ENCODE measurements at places on chromosomes 7 and 10.
A peak's percentile ranks its signal among the peaks of the same experiment; 100 is the strongest.

GRCh38 chr10:62817766-62818425, 1.7 kb upstream of the EGR2 start:
- DNase-seq, result peak; percentile 62

GRCh38 chr10:78849115-78849514, 219.7 kb upstream of the ZMIZ1 start:
- DNase-seq, result no peak

- no peak for DNase-seq
Measured at GRCh38 chr7:46633200-46633599, 712.1 kb upstream of the IGFBP3 start.

GRCh38 chr7:47795631-47796030, 152.6 kb downstream of the PKD1L1 start:
- no peak for DNase-seq

DNA sequence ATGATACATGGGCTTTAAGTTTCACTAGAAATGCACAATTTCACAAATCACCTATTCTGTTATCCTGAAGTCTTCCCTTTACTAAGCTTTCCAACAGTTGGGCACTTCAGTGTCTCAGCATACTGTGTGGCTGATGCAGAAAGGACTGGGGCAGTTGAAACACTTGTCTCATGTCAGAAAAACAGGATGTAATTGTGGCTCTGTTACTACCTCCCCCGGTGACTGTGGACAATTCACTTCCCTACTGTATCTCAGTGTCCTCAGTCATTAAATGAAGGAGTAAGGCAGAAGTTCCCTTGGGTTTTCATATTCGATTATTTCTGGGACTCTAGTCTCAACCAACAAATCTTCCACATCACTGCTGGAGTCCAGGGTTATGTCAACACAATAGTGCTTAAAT, 17.9 kb downstream of the ANKRD22 start:
- DNase-seq, result no peak

DNA sequence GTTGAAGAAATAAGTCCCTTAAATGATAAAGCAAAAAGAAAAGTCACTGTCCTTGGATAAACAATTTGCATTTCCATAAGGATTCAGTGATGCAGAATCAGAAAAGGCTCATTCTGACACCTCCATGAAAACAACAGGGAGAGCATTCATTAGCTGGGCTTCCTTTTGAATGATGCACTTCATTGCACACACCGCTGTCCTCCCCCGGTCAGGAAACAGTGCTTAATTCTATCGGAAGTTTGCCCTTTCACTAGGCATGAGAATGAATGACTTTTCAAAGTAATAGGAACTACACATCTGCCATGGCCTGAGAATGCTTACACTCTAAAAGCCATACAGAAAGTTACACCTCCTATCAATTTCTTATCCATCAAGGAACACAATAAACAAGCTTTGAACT, 4.2 kb downstream of the PCDH15 start:
- no peak for DNase-seq

GRCh38 chr7:126845331-126845730, 407.4 kb downstream of the GRM8 start:
- no peak for DNase-seq

DNA sequence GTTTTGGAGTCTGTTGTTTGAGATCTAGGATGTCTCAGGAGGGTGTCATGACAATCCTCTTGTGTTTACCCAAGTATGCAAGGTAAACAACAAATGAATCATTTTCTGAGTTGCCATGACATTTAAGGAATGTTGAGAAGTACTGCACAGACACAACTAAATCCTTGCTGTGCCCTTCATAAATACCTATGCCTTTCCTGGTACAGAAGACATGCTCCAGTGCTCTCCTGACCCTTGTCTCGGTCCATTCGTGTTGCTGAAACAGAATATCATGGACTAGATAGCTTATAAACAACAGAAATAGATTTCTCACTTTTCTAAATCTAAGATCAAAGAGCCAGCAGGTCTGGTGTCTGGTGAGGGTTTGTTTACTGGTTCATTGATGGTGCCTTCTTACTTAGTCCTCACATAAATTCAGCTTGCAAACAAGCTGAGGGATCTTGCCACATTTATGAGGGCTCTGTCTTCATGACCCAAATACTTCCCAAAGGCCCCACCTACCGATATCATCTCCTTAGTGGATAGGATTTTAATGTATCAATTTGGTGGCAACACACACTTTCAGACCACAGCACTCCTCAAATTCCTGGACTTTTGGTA, 341.8 kb upstream of the SEMA3A start:
- DNase-seq, result no peak

DNA sequence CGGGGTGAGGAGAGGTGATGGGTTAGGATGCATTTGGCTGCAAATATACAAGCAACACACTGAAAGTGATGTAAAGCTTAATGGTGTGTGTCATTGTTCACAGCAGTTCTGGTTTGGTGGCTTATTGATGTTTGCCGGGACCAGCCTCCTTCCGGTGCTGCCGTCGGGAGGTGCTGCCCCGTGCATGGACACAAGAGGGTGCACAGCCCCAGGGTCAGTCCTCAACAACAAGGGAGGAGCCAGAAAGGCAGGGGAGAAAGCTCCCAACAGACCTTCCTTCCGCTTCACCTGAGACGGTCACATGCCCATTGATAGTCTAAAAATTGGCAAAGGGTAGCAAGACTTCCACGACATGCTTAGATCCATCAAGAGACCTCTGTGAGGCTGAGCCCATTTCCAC, 9.5 kb downstream of the RNF32 start:
- no peak for DNase-seq

DNA sequence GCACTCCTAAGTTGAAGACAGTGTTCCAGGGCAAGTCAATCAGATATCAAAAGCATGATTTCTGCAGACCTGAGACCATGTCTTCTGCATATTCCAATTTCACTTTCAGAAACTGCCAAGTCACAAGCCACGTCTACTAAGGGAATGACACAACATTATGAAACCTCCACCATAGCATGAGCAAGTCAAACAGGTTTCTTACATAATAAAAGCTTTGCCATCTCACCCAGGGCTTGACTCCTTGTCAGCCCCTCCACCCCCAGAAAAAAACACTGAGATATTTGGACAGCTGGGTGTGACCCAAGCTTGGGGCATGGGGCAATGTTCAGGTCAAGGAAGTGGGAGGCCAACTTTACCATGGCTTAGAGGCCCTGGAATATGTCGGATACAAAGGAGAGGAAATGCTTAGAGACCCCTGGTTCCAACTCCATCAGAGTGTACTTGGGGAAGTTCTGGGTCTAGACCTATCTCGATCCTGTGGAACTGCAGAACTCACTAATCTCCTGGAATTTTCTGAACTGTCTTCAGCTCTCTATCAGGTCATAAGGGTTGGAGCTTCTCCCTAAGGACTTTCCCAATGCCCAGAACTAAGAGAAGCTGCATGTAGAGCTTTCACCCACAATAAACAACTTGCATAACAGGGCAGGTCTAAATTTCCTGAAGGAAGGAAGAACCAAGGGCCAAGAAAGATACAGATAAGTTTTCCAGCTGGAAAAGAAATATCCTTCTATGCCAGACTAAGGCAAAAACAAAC, 80.6 kb upstream of the NAMPT start:
- no peak for DNase-seq

GRCh38 chr7:99498546-99498944, 1.5 kb downstream of the ZNF394 start:
- no peak for DNase-seq

- DNase-seq, result peak; percentile 2
Measured at GRCh38 chr7:104341546-104341945, 13.1 kb downstream of the LHFPL3 start.

DNA sequence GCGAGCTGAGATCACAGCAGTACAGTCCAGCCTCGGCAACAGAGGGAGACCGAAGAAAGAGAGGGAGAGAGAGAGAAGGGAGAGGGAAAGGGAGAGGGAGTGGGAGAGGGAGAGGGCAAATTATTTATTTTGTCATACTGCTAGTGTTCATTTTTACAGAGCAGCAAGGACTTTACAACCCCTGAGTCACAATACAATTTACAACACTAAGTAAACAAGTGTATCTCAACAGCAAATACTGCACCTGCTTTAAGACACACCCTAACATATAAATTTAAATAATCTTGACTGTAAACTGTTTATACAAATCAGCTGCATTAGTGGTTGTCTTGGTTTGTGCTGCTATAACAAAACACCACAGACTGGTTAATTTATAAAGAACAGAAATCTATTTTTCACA, 27.2 kb downstream of the HTR5A start:
- DNase-seq, result no peak

DNA sequence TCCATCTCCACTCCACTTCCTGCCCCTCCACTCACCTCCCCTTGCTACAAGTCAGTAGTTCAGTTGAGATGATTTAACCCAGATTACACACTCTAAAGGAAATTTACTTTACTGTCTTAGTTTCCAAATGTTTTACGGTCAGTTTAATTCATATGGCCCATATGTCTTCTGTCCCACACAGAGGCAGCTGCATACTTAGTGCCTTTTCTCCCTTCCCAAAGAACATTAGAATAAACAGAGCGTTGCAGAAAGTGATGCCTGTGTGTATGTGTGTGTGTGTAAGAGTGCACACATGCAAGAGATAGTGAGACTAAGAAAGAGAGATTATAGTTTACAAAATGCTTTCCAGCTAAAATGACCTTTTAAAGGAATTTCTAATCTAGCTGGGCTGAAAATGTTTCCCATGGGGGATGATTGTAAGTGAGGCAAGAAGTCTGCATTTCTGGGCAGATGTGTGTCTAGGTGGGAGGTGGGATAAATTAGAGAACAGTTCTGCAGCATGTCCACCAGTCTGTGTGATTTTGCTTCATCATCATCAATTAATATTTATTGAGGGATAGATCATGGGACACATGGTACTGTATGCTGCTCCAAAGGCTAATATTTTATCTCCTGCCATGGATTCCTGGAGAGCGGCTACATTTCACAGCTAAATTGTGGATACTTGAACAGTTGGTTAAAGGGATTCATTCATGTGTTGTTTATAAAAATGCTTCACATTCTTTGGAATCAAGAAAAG, 81.5 kb downstream of the NXPH1 start:
- DNase-seq, result no peak

DNA sequence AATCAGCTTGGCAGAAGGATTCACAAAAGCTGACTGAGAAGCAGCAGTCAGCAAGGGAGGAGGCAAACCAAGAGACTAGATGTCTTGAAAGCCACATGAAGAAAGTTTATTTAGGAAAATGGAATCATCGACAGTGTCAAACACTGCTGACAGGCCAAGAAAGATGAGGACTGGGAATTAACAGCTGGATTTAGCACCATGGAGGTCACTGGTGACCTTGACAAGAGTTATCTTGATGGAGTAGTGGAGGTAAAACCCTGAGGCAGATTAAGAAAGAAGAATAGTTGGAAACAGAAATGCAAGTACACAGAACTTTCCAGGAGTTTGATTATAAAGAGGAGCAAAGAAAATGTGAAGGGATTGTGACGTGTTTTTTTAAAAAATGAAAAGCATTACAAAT, 51.5 kb downstream of the LMBR1 start:
- DNase-seq, result no peak

DNA sequence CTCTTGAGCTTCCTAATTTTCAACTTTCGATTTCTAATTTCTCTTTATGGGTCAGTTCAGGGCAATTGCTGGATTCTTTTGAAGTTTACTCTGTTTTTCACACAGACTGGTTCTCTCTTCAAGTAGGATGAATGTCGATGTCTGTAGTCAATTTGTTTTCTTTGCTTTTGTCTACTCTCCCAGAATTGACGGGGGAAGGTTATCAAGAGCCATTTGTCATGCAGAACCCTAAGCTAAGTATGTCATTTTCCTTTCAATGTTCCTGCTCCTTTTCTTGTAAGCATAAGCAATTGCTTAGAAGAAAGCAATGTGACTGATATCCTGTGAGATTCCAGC, 53.7 kb downstream of the SLC39A12 start:
- no peak for DNase-seq

DNA sequence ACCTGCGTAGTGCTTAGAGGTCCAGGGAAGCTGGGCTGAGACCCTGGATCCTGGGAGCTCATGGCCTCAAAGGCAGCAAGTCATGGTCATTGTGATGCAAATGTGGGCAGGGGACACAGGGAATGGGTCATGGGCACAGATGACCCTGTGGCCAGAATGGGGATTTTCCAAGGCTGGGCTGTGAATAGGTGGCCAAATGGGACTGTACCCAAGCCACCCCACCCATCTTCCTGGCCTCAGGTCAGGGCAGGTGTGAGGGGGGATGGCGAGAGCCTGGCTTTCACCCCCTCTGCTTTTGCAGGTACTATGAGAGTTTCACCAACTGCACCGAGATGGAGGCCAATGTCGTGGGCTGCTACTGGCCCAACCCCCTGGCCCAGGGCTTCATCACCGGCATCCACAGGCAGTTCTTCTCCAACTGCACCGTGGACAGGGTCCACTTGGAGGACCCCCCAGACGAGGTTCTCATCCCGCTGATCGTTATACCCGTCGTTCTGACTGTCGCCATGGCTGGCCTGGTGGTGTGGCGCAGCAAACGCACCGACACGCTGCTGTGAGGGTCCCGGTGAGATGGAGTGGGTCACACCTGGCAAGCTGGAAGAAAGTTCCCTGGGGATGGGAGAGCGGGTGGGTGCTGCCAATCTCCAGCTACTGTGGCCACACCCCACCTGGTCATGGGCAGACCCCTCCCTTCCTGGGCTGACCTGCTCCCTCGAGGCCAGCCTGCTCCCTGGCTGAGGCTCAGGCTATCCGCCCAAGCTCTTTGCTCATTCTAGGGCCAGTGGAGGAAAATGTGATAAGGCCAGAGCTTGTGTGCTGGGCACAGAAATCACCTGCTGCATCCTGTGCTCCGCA, 25.5 kb downstream of the RAMP3 start:
- DNase-seq, result no peak

GRCh38 chr7:115340828-115341227, 418.9 kb downstream of the MDFIC start:
- no peak for DNase-seq

- no peak for DNase-seq
Measured at GRCh38 chr10:7287377-7287776, 123.5 kb downstream of the SFMBT2 start.

GRCh38 chr7:98996150-98996552, 117.8 kb downstream of the TRRAP start:
- DNase-seq, result no peak

DNA sequence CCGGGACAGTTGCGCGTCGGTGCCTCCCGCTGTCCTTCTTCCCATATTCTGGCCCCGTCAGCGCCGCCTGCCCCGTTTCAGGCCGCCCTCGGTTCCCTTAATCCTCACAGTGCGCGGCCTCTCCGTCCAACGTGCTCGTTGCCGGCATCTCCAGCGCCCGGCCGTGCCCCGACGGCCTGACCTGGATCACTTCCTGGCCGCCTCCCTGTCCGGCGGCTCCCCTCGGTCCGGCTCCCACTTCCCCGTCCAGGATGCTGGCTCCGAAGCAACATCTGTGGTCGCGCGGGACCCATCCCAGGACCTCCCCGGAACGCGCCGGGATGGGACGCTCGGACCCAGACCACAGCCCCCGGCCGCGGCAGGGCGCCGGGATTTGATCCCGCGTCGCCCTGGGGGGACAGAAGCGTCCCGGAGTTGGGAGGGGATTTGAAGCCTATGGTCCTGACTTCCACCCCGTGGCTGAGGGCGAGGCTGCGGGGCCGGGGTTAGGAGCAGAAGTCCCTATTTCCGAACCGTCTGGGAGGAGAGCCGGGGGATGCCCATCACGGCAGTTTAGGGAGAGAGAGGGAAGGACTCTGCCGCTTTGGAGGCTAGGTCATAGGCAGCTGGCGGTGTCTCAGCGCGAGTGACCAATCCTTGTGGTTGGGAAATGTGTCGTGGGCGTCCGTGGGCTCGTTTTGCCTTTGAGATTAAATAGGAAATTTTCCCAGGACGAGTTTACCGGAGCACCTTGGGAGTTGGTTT, 53.8 kb downstream of the KCTD7 start:
- DNase-seq, result no peak

- no peak for DNase-seq
Measured at GRCh38 chr10:49734676-49735075, 27.4 kb downstream of the OGDHL start.
